Astrocyte of the spinal cord (primary cell): ENCODE measurements at places on chromosomes 7 and 10.

GRCh38 chr7:81871606-81872265 lies 101.9 kb upstream of the HGF start:
- DNase-seq = no peak

GRCh38 chr10:24394461-24395190 lies 185.7 kb downstream of the KIAA1217 start:
- no peak for DNase-seq

DNA sequence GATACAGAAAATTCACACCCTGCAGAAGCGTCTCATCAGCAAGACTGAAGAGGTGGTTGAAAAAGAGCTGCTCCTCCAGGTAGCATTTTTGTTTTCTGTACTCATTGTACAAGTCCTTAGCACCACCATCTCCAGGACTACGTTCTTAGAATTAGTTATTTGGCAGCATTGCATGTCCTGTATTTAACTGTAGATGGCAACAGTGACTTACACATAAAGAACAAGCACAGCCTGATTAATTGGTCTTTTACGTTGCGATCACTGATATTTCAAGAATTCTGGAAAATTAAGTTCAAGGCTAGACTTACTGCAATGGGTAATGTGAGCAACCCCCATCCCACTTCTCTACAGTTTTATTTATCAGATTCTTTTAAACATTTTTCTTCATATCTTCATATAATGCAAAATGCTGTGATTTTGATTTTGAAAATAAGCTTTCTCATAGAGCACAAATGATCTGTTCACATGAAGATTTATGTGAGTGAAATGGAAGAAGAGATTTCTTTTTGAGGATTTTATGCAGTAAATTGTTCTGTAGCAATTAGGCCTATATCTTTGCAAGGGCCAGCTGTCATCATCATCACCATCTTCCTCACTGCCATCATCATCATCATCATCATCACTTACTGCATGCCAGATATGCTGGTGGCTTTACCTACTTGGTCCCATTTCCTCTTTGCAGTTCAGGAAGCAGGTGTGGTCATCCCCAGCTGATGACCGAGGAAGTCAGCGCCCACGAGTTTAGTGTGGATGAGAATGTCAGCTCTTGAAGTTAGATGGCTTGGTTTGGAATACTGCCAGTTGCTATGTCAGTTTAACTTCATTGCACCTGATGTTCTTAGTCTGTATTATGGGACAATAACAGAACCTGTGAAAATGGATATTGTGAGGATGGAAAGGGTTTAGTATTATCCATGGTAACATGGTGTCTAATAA lies 53.4 kb downstream of the CFAP58 start:
- peak; percentile 71 for DNase-seq

GRCh38 chr7:95781961-95782586 lies 9.7 kb downstream of the DYNC1I1 start:
- DNase-seq = no peak

- peak; percentile 19 for DNase-seq
Observed at GRCh38 chr10:127158662-127159061, 37.7 kb downstream of the INSYN2A start.

DNA sequence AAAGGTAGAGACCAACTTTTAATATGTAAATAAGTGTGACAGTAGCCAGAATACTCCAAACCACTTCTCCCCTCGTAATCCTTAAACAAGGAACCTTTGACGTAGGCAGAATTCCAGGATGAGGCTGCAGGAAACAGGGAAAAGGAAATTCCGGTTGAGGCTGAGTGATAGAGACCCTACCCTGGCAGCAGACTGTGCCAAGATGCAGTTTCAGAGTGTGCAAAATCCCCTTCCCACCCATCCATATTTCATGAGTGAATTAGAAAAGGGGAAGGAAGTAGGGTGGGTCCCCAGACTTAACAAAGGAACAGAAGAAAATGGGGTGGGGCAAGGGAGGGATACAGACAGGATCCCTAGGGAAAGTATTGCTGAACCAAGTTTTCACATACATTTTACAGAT lies 143.0 kb downstream of the RAPGEF5 start:
- DNase-seq = no peak

- no peak for DNase-seq
Observed at GRCh38 chr7:123522066-123522465, 12.3 kb downstream of the IQUB start.

GRCh38 chr10:88792661-88793060 lies 9.9 kb upstream of the LIPM start:
- DNase-seq = peak; percentile 41

- DNase-seq = no peak
Observed at GRCh38 chr10:70809011-70809611, 6.6 kb upstream of the SGPL1 start.
